AG04449 (cell line): ENCODE measurements at places on chromosomes 1 and 21.

- DNase-seq = no peak
Observed at GRCh38 chr1:242401937-242402336, 122.6 kb downstream of the PLD5 start.

DNA sequence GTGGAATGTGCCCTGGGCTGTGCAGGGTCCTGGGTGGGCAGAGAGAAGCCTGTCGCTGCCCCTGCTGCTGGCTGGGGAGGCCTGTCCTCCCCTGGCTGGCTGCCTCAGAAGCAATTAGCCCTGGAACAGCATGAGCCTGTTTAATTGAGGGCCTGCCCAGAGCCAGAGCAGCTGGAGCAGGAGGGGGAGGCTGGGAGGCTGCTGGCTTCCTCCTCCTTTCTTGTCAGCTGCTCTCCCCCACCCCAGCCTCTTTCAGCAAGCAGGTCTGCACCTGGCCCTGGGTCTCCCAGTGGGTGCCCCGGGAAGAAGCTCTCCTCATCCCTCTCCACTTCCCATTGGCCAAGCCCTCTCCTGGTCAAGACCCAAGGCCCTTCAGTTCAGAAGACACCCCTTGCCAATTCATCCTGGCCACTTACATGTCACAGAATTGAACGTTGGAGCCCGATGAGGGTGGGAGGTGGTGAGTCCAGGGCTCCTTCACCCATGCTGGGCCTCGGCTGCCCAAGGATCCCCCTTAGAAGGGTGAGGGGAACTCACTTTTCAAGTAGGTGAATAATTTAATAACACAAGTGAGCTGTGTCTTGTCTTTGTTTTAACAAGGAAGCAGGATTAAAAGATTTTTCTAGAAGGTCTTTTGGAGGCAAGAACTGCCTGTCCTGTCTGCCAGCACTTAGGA is 13.2 kb downstream of the AMPD2 start:
- DNase-seq = no peak

DNA sequence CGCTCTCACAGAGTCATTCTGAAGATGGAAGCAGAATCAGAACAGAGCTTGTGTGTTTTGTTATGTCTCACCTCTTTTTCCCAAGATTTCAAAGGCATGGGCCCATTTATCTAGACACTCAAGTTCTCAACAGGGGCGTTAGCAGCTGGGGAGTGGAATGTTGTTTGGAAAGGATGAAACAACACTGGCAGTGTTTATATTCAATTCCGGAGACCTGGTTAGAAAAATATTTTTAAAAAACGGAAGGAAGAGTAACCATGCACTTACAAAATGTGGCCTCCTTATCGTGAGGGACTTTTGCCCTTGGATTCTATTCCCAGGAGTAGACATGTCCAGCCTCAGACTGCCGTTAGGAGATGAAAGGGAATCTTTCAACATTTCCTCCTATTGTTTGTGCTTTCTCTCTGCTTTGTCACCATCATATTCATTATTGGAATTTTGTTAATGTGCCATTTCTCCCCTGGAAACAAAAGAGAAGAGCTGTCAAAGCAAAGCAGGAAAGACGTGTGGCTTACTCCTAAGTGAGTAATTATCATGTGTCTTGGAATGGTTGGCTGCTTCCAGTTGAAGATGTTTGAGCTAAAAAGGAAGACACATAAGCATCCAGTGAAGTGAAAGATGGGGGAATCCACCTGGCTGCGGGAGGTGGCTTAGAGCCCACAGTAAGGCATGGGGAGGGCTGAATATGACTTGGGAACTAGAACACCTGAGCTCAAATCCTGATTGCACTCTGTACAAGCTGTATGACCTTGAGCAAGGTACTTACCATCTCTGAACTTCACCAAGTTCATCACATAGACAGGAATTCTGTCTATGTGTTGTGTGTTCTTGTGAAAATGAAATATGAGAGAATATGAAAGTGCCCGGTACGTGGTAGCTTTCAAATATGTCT is 71.7 kb upstream of the JUN start:
- no peak for DNase-seq

- DNase-seq = no peak
Observed at GRCh38 chr21:36077758-36078157, 7.9 kb downstream of the CBR1 start.

DNA sequence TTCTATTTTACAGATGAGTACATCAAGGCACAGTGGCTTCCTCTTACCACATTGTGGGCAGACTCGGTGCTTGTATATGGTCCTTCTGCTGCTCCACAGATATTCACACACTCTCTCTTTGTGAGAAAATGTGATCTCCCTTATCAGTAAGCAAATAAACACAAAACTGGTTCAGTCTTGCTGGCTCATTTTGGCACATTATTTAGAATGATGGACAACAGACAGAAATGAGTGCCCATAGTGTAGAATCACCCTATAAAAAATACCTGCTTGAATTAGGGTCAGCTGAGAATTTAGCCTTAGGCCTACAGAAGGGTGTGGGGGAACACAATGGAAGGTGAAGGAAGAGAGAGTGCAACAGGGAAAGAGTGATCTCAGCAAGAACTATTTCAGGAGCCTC is 423.1 kb downstream of the HLX start:
- no peak for DNase-seq

GRCh38 chr1:152681616-152682015 is 4.3 kb upstream of the LCE2B start:
- DNase-seq = no peak

DNA sequence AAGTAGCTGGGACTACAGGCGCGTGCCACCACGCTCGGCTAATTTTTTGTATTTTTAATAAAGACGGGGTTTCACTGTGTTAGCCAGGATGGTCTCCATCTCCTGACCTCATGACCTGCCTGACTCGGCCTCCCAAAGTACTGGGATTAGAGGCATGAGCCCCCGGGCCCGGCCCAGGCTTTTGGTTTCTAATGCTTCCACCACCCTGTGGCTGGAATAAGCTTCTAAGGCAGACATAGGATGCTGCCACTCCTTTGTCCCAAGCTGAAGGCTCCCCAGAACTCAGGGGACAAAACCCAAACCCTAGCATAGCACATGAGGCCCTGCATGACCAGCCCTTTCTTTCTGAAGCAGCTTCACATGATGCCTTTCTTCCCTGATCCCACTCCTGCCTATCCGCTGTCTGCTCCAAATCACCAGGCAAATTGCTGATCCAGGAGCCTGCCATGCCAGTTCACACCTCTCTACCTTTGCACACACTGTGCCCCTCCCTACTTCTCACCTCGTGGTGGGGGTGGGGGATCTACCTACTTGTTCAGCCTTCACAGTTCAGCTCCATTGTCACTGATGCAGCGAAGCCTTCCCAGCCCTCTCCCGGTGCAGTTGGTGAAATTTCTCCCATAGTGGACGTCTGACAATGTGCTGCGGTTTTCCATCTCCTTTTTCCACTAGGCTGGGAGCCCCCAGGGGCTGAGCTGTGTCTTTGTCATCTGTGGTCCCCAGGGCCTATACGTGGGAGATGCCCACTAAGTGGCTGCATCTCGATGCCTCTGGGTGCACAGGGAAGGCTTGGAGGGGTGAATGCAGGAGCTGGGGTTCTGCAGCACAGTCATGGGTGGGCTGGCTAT is 6.9 kb downstream of the PTPRU start:
- DNase-seq = no peak

- DNase-seq = no peak
Observed at GRCh38 chr1:23742670-23743286, 493 bp upstream of the ELOA start.

DNA sequence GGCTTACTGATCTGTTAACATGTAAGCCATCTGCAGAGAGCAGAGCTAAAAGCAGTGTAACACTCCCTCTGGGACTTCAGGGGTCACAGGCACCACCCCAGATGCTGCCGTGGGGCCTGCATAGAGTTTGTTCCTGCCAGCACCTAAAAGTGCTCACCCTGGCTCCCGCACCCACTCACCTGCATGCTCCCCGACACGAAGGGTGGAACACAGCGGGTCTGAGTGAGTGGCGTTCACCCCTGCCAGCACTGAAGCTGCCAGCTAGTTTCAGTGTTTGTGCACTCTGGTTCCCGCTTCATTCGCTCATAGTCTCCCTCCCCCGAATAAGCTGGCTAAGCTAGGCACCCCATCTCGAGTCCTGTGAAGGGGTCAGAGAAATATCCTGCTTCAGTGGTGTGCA is 1681.0 kb downstream of the NCAM2 start:
- no peak for DNase-seq

DNA sequence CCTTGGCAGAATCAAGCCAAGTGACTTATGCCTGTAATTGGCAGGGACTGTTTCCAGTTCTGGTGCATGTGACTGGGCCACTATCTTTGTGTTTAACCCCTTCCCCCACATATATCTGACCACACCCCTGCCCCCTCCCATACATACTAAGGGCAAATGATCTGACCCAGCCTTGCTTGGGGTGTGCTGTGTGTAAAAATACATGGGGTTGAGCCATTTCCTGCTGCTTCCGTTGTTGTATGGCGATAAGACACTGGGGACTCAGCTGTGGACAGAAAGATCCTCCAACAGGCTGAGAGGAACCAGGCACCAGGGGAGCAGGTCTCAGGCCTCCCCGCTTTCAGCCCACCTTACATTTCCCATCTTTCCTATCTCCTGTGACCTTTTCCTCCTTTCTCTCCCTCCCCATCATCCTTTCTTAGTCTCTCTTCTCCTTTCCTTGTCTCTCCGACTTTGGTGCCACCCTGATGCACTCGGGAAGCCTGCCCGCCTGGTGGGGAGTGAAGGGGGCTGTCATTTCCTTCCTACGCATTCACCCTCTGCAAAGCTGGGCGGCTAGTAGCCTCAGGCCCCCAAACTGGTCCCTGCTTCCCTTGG is 39.7 kb downstream of the TMCC2 start:
- DNase-seq = no peak

DNA sequence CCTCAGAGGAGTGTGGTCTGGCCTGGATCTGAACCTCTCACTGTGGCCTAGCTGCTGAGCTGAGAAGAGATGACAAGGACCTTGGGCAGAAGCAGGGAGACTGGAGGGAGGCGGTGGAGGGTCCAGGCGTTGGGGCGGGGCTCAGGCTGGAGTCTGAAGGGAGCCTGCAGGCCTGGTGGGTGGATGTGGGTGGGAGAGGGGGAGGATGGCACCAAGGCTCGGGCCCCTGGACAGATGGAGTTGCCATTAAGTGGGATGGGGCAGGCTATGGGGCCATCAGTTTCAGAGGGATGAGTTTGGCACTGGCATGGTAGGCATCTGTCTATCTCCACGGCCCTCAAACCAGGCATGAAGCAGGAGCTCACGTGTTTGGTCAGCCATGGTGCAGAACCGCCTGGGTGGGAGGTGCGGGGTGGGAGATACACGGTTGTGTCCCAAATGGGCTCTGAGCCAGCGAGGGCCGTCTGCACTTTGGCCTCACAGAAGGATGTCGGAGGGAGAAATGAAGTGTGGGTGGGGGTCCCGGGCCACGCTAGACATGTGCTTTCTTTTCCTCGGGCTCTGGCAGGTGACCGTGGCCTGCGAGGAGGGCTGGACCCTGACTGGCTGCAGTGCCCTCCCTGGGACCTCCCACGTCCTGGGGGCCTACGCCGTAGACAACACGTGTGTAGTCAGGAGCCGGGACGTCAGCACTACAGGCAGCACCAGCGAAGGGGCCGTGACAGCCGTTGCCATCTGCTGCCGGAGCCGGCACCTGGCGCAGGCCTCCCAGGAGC is 23.6 kb downstream of the PCSK9 start:
- no peak for DNase-seq

DNA sequence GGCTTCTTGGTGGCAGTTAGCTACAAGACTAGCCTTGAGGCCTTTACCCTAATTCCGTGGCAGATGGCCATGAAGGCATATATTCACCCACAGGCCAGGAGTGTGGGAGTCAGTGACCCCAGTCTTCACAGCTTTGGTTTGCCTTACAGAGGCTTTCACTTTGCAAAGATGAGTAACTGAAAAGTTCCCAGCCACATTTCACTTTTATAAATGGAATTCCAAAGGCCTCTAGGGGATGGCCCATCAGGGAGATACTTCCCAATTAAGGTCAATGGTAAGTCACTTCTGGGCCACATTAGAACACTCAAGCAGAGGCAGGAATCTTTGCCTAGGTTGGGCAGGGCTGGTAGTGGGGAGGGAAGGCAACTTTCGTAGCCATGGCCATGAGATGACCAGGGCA is 13.1 kb upstream of the HEYL start:
- DNase-seq = no peak

- DNase-seq = no peak
Observed at GRCh38 chr1:111476761-111477309, 3.1 kb downstream of the C1orf162 start.

GRCh38 chr1:236143104-236143948 is 987 bp downstream of the GPR137B start:
- peak; percentile 28 for DNase-seq

GRCh38 chr21:45029298-45029947 is 45.0 kb upstream of the ADARB1 start:
- DNase-seq = no peak

DNA sequence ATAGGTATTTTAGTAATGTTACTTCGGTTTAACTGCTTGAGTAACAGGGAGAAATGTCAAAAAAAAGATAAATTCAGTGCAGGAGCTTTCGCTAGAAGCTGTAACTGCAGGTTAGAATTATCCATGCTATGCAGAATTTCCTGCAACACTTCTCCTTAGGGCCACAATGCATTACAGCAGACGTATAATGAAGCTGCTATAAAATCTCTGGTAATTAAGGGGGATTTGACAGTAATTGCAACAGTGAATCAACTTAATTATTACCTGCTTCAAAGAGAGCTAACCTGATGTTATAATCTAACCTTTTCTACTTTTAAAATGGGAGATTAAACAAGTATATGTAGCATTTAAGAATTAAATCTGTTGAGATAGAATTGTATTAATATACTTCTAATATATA is 92.6 kb downstream of the ATG4C start:
- DNase-seq = no peak

GRCh38 chr1:241837901-241838300 is 10.1 kb upstream of the EXO1 start:
- DNase-seq = peak; percentile 83

- no peak for DNase-seq
Observed at GRCh38 chr1:58238846-58239245, 307.7 kb downstream of the OMA1 start.

- DNase-seq = no peak
Observed at GRCh38 chr1:109641861-109642260, 14.0 kb upstream of the GSTM4 start.

DNA sequence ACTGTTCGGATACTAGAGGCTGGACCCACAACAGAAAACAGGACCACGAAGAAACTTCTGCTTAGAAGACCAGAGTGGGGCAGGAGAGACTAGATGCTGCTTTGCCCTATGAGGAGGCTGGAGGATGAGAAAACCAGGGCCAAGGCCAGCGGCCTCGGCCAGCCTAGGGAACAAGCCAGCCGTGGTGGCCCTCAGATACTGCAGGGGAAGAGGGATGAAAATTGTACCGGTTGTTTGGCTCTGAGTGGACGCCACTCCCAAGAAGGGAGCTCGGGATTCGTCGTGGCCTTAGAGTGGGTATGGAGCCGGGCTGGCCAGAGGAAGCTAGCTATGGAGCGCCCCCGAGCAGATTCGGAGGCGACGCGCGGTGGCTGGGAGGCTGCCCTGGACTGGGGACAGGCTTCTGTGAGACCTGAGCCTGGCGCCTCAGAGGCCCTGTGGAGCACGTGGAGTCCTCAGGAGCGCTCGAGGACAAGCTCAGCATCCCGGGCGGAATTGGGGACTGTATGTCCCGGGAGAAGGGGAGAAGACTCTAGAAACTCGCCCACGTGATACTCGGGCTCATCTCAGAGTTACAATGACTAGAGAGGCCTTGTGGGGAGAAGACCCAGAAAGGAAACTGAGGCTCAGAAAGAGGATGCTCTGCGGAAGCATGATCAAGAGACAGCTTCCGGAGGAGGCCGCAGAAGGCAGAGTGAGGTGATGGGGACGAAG is 2.8 kb downstream of the PRRX1 start:
- no peak for DNase-seq
